ENCODE measurements at places on chromosomes 6 and 20.

DNA sequence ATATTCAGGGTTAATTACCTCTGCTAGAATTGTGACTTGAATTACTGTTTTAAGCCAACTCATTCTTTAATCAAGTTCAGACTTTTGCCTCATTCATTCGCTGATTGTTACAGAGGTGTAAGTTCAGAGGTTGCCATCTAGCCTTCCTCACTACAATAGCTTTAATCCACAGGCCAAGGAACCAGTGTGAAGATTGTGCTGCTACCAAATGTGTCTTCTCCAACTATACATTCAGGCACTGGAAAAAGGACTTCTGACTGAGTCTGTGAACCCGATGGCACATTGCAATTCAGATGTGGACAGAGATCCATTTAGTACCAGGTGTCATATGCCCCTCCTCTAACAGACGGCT lies 111.2 kb upstream of the ADGRF1 start:
- no peak for DNase-seq

- DNase-seq = no peak
Measured at GRCh38 chr6:87943191-87943590, 104.5 kb upstream of the SPACA1 start.

GRCh38 chr6:163756079-163756478 lies 341.6 kb downstream of the QKI start:
- no peak for DNase-seq

- no peak for DNase-seq
Measured at GRCh38 chr20:49187330-49187850, 744 bp downstream of the STAU1 start.

- no peak for DNase-seq
Measured at GRCh38 chr20:52536841-52537400, 345.3 kb upstream of the ZFP64 start.

DNA sequence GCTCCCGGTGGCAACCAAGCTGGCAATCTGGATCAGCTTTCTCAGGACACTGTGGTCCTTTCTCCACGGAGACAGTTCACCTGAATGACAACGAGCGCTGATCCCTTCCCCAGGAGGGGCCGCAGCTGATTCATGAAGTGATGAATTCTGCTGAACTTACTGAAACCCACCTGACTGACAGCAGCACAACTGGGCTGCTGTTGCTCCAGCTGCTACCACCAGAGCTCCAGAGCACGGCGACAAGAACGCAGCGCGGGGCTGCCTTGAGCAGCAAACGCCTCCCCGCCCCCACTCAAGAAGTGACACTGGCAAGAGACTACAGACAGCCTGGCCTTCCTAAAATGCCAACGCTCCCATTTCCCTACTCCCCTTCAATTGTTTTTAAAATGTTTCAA lies 10.0 kb downstream of the PXDC1 start:
- DNase-seq = no peak

GRCh38 chr6:7727086-7727945 lies 1.4 kb downstream of the BMP6 start:
- DNase-seq = no peak

DNA sequence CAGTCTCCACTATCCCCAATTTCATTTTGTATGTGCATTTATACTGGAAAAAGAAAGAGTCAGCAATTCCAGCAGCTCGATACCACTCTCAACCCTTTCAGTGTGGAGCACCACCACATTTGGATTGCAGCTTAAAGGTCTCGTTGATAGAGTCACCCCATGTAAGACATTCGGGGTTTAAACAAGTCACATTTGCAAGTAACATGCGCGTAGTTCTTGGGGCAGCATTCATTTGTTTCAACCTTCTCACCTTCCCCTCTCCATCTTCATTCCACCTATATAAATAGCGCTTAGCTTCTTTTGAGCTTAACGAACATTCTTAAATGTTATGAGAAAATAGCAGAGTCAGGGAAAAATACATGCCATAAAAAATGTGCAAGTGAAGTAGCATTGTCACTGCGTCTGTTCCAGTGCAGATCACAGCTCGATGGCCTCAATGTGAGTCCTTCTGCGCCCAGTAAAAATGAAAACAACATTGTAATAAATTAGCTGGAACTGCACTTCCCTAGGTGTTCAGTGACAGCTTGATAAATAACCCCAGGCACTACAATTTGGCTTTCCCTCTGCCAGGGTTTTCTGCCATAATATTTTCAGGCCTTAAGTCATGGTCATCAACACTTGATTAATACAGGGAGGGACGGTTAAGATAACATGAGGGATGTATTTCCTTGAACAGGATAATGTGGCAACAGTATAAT lies 737.8 kb upstream of the NRSN1 start:
- no peak for DNase-seq

- peak; percentile 90 for DNase-seq
Measured at GRCh38 chr6:44217332-44218143, 812 bp downstream of the MYMX start.

DNA sequence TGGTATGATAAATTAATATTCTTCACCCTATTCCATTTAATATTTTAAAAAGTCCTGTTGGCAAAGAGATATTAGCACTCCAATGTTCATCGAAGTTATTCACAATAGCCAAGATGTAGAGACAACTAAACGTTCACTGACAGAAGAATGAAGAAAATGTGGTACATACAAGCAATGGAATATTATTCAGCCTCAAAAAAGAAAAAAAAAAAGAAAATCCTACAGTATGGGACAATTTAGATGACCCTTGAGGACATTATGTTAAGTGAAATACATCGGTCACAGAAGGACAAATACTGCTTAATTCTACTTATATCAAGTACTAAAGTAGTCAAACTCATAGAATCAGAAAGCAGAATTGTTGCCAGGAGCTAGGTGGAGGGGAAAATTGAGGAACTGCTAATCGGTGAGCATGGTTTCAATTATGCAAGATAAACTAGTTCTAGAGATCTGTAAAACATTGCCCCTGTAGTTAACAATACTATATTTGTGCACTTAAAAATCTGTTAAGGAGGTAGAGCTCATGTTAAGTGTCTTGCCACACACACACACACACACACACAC lies 4.7 kb downstream of the GCLC start:
- no peak for DNase-seq

- peak; percentile 26 for DNase-seq
Measured at GRCh38 chr20:1323256-1323655, 5.7 kb downstream of the SDCBP2 start.

- DNase-seq = no peak
Measured at GRCh38 chr20:16538779-16539178, 34.5 kb downstream of the KIF16B start.

GRCh38 chr6:84788689-84789088 lies 24.3 kb upstream of the TBX18 start:
- no peak for DNase-seq

DNA sequence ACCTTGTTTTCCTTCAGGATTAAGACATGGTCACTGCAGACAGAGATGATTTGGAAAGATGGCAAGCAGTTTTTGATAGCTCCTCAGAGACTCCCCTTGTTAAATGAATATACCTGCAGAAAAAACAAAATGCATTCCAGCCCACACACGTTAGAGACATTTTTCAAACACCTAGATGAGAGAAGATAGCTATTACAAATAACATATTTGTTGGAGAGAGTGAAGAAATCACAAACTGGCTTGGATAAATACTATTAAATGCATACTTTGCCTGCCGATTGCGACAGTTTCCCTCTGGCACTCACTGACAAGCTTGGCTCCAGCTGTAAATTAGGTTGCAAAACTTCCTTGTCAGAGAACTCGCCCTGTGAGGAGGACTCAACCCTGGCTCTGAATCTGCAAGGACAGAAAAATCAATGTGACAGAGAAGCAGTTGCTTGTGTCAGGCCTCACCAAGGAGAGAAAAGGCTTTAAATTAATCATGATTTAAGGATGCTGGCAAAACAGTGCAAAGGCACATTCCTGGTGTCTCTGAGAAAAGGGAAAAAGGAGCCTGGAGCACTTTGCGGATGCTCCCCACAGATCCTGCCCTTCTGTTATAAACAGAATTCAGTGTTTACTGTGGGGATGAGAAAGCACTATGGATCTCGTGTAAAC lies 423.7 kb upstream of the MARCKS start:
- peak; percentile 85 for DNase-seq

GRCh38 chr20:41138475-41139226 lies 1.3 kb downstream of the PLCG1 start:
- DNase-seq = no peak

GRCh38 chr6:10901770-10902169 lies 14.9 kb downstream of the SYCP2L start:
- DNase-seq = no peak

- no peak for DNase-seq
Measured at GRCh38 chr6:2766767-2767656, 1.8 kb downstream of the WRNIP1 start.

- DNase-seq = peak; percentile 14
Measured at GRCh38 chr6:13472099-13472498, 15.3 kb downstream of the GFOD1 start.

- DNase-seq = no peak
Measured at GRCh38 chr6:54071821-54072340, 39.4 kb upstream of the MLIP start.

- DNase-seq = no peak
Measured at GRCh38 chr6:158797331-158798310, 21.5 kb downstream of the EZR start.

DNA sequence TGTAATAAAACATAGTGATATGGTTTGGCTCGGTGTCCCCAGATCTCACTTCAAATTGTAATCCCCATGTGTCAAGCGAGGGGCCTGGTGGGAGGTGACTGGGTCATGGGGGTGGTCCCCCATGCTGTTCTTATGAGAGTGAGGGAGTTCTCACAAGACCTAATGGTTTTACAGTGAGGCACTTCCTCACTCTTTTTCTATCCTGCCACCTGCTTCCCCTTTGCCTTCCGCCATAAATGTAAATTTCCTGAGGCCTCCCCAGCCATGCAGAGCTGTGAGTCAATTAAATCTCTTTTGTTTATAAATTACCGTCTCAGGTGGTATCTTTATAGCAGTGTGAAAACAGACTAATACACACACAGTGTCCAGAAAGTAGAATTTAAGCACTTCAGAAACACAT lies 78.5 kb downstream of the REPS1 start:
- no peak for DNase-seq

DNA sequence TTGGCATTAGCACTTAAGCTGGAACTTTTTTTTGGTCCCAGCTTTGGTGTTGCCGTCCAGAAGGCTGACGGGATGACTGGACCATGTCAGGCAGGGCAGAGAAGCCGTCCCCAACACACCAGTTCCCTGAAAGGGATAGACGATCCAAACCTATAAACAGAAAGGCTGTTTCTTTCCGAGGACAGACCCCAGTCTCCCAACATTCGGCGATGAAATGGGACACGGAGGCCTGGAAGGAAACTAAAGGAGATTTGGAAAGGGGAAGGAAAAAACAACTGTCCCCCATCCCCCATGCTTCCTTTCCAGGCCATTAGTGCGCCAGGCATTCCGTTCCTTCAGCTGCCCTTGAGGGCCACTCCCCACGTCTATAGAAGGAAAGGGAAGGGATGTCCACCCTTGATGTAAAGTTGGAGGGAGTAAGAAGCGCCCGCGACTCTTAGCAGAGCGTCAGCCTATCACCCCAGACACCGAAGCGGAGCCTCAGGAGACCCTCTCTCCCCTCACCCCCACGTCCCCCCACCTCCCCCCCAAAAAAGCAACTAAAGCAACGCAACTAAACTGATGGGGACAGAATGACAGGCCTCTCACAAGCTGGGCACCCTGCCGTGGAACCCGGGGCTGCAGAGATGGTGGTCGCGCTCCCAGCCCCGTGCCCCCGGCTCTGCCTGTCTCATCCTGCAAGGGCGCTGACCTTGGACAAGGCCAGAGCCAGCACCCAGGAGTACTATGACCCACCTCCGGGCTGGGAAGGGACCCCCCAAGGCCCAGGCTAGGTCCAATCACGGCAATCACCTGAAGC lies 638 bp downstream of the BLCAP start:
- DNase-seq = peak; percentile 48

GRCh38 chr6:6556161-6556737 lies 32.3 kb upstream of the LY86 start:
- no peak for DNase-seq

- DNase-seq = peak; percentile 69
Measured at GRCh38 chr6:10510592-10511367, 10.4 kb upstream of the GCNT2 start.

DNA sequence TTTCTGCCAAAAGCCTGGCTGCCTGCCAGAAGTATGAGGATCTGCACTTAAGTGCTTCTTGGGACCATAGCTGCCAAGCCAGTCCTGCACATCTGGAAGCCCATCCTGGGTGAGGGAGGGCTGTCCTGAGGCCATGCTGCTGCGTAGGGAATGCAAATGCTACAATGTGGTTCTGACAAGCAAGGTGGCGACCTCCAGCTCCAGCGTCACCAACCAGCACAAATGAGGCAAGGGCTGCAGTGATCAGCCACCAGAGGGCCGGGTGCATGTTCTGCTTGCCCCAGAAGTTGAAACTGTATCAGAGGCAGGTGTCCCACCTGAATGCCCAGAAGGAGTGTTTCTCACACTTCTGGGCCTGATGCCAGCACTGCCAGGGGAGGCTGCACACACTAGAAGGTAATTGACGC lies 99.1 kb upstream of the KCNQ5 start:
- no peak for DNase-seq

GRCh38 chr20:50957276-50957675 lies 1.1 kb downstream of the DPM1 start:
- DNase-seq = no peak

DNA sequence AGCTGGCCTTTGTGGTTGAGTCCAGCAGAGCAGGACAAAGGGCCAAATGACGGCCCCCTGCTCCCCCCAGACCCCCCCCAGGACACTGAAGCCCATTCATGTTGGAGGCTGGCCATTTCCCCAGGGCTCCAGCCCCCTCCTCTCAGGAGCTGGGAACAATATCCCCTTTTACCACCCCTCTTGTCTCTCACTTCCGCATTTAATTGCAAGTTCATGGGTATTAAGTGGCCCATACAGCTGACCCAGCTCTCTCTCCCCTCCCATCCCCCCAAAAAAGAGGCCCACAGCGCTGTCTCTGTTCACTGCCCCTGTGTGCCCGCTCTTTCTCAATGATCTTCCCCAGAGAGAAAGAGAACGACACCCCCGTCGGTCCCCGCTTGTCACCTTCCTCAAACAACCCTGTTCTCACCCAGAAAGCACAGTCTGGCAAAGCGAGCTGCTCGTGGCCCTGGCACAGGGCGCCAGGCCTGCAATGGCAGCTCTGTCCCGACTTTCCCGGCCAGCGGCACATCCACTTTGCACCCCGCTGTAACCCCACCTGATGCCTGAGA lies 30.4 kb downstream of the PREX1 start:
- no peak for DNase-seq

DNA sequence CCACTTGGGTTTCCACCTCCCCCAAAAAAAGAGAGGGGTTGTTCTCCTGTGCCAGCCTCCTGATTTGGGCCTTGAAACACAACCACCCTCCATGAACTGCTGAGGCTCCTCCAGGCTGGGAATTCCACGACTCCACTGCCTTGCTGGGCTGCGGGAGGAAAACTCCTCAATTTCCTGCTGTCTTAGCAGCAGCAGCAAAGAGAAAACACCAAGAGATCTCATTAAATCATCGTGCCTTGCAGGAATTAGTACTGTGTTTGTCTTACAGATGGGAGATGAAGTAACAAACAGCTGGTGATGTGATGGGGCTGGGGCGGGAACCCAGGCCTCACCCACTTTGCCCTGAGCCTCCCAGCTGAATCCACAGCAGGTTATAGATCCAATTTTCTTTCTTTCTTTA lies 29.0 kb downstream of the BPIFB1 start:
- no peak for DNase-seq

GRCh38 chr20:21143194-21143890 lies 17.5 kb downstream of the KIZ start:
- no peak for DNase-seq

- DNase-seq = no peak
Measured at GRCh38 chr6:131058236-131058635, 4.8 kb downstream of the EPB41L2 start.

Measured in left lobe of liver (tissue), 2 donors.